ENCODE measurements at places on chromosomes 5 and 9.
A peak's percentile ranks its signal among the peaks of the same experiment; 100 is the strongest.

GRCh38 chr5:135157421-135158313, 123.6 kb upstream of the PITX1 start:
- DNase-seq, result no peak

DNA sequence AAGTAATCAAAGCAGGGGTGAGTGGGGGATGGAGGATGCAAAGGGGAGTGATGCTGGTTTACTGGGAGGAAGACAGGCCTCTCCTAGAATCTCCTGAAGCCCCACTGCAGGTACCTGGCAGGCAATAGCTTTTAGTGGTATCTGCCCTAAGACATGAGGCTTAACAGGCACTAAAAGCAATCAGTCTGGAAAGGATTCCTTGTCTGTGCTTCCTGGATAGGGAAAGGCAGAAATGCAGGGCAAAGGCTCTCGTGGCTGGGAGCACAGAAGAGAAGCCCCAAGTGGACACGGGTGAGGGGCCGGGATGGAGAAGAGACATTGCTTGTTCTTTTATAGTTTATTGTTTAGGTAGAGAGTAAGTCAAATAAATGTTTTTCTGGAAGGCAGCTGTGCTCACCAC, 40.1 kb downstream of the CCNJL start:
- no peak for DNase-seq

DNA sequence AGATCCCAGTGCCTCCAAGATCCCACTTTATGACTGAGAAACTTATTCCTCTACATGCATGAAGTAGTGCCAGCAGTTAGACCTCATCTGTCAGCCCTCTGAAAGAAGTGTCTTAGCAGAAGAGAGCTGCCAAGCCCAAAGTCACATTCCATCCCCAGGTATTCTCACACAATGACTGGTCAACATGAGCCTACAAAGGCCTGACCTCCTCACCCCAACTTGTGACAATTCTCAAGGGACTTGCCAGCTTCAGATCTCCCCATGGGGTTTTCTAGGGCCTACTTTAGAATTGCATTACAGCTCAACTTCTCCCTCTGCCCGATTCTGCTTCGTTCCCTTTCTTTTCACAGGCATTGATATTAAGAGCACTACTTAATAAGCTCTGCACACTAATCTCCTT, 393.8 kb upstream of the SLC30A5 start:
- no peak for DNase-seq

GRCh38 chr5:157713830-157714595, 17.2 kb upstream of the THG1L start:
- DNase-seq, result no peak

- DNase-seq, result no peak
These were observed 100.0 kb downstream of the LPAR1 start for GRCh38 chr9:110938242-110938641.

- DNase-seq, result no peak
These were observed 6.5 kb downstream of the CD74 start for GRCh38 chr5:150406103-150406722.

GRCh38 chr5:11277323-11277722, 516.3 kb upstream of the DAP start:
- DNase-seq, result no peak

DNA sequence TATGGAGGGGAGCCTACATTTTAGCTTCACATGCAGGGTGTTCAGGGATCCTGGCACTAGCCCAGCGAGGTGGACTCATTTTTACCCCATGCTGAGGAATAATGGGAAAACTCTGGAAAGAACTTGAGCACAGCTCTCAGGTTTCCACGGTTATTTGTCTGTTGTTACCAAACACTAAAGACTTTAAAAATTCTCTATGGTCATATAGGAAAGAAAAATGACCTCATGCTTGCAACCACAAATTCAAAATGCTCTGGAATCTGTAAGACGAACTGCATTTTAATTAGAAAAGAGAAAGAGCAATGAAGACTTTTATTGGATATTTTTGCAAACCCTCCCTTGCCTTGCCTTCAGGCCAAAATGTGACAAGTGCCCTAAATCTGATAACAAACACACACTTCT, 606.9 kb downstream of the EBF1 start:
- DNase-seq, result peak; percentile 56

- no peak for DNase-seq
These were observed 47.6 kb downstream of the GGTA1 start for GRCh38 chr9:121452085-121452484.

GRCh38 chr5:88401686-88402085, 133.0 kb upstream of the TMEM161B start:
- no peak for DNase-seq

DNA sequence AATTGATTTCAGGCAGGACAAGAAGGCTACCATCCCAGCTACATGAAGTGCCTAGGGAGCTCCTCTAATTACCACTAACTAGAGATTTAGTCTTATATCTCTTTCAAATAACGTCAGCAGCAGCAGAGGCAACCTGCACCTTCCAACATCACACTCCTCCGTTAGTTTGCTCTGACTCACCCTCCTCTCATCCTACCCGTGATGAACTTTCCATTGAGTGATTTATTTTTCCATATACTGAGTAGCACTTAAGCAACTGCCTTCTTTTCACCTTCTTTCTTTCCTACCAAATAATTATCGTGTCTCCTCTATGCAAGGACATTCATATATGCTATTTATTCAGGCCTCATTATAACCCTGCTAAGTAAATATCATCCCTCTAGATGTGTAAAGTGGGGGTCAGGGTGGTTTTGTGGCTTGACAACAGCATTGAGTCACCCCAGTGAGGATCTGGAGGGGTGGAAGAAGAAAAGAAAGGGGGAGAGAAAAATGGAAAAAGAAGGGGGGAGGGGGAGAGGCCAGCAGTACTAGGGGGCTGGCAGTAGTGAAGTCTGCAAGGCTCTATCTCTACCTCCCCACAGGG, 64.6 kb upstream of the CAST start:
- no peak for DNase-seq

- no peak for DNase-seq
These were observed 329.5 kb downstream of the KIAA0825 start for GRCh38 chr5:94288937-94289336.

- DNase-seq, result no peak
These were observed 70.0 kb upstream of the KLF9 start for GRCh38 chr9:70484232-70485130.

DNA sequence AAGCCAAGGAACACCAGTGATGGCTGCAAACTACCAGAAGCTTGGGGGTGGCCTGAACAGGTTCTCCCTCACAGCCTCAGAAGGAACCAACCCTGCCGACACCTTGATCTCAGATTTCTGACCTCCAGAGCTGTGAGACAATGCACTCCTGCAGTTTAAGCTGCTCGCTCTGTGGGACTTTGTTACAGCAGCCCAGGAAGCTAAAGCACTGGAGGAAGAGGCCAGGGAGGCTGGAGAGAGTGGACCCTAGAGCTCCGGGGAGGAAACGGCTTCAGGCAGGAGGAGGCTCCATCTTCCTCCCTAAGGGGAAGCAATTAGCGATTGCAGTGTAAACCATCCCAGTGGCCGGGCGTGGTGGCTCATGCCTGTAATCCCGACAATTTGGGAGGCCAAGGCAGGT, 25.1 kb downstream of the BARX1 start:
- DNase-seq, result no peak

DNA sequence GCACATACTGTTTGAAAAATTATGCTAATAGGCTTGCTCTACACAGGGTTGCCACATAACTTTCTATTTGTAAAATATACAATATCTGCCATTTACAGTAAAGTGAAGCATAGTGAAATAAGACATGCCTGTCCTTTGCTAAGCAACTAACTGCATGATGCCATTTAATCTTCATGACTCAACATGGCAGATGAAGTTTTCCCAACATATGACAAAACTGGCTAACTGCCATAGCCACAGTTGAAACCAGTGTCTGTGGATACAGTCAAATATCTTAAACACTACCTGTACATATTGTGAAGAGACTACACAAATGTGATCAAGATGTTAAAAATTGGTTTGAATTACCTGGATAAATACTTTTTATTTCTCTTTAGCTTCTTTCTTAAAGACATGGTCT, 3.1 kb upstream of the DMAC1 start:
- no peak for DNase-seq

DNA sequence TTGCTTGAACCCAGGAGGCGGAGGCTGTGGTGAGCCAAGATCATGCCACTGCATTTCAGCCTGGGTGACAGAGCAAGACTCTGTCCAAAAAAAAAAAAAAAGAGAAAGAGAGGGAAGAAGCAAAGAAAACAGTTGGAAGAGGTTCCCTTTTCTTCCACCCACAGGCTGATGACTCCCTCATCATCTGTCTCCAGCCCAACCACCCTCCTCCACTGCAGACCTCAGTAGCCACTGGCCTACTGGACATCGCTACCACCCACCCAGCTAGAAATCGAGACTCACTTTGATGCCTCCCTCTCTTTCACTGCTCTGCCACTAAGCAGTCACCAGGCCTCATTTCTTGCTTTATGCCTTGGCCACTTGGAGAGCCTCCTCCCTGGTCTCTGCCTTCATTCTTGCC, 71.2 kb downstream of the NIPSNAP3B start:
- DNase-seq, result no peak

- DNase-seq, result no peak
These were observed 142.8 kb upstream of the PDE4D start for GRCh38 chr5:60036192-60036938.

GRCh38 chr9:129184219-129184524, 6.1 kb upstream of the IER5L start:
- no peak for DNase-seq

- peak; percentile 62 for DNase-seq
These were observed 173.4 kb upstream of the NR3C1 start for GRCh38 chr5:143576711-143577484.

DNA sequence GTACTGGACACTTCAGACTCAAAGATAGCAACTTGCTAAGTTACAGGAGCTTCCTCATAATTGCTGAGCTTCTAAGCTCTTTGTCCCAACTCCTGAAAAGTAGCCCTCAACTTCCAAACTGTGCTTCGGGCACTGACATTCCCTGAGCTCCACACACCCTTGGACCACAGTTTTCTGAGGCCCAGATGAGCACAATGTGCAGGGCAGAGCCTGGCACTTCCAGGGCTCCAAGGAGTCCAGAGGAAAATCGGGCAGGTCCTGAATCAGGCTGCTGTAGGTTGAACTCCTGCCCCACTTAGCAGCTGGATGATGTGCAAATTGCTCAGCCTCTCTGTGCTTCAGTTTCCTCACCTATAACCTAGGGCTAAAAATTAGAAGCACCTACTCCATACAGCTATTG, 54.6 kb upstream of the KCNIP1 start:
- DNase-seq, result no peak

GRCh38 chr5:67437905-67438845, 241.6 kb upstream of the CD180 start:
- DNase-seq, result no peak

DNA sequence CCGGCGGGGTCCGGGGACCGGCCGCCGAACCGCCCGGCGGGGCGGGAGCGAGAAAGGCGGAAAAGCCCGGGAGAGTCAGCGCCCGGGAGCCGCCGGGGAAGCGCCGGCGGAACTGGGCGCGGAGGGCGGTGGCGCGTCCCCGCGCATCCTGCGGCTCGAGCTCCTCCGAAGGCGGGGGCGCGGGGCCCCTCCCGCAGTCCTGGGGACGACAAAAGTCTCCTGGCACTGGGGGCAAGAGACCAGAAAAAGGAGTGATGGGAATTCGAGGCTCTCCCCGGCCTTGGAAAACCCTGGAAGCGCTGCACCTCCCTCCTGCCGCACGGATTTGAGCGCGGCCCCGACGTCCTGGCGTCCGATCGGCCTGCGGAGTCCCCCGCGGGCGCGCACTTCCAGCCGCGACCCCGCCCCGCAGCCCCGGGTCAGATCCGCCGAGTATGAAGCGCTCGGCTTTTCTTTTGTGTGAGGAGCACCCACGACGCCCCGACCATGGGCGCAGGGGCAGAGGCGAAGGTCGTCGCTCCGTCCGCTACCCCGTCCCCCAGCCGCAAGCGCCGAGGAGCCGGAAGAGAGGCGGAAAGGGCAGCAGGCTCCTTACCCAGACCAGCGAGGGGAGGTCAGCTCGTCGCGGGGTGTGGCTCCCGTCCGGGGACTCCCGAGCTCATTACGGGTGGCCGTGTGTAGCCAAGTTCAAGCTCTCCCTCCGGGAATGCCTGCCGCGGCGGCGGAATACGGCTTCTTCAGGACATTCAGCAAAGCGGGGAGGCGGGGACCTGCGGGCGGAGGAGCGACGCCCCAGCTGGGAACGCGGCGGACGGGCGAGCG, at the start of gene EPB41L4A:
EPB41L4A (minus strand) TSS at position 114 of the 822 bp plus-strand sequence. CDS start 238 bp downstream, outside the sequence.
- no peak for DNase-seq

GRCh38 chr9:96892131-96892530, 36.5 kb upstream of the NUTM2G start:
- no peak for DNase-seq

DNA sequence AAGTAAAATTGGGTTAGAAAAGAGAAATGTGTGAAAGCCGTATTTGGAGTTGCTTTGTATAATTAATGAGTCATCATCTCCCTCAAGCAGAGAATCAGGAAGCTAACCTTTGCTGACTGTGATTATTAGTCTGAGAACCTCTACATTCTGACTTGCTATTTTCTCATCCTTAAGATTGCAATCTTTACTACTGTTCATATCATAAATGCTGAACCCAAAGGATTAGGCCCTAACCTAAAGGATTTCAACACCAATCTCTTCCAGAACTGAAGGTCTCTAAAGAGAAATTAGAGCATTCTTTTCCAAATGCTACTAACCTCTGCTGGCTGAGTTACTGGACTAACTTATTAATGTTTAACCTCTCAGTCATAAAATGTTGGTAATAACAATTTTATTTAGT, 538.1 kb upstream of the MEF2C start:
- no peak for DNase-seq

GRCh38 chr9:32292611-32293010, 91.8 kb upstream of the ACO1 start:
- DNase-seq, result no peak

DNA sequence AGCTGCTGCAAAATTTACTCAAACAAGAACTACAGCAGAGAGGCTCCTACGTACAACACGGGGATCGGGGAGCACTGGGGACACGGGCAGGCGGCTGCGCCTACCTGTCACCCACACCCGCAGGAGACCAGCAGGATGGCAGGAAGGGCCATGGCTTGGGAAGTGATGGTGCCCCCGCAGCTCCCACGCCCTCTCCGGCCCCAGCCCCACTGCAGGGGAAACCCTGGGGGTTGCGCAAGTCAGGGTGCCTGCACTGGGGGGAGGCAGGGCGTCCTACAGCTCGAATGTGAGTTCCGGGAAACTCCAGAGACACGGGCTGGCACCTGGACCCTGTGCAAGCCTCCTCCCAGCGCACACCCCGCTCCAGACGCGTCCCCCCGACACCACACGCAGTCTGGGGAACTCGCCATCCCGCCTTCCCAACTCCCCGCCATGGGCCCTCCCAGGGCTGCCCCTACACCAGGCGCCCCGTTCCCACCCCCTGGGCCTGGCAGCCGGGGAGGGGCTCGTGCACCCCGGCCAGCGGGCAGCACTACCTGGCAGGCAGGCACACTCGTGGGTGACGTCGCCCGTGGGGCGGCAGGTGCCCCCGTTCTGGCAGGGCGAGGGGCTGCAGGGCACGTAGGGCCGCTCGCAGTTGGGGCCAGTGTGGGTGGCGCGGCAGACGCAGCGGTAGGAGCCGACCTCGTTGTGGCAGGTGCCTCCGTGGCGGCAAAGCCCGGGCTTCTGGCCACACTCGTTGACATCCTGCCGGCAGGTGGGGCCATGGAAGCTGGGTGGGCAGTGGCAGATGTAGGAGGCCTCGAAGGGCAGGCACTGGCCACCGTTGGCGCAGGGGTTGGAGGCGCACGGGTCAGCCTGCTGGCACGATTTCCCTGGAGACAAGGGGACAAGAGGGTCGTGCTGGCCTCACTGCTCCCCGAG, 23.3 kb downstream of the NOTCH1 start:
- no peak for DNase-seq

- no peak for DNase-seq
These were observed 490.9 kb downstream of the SEMA5A start for GRCh38 chr5:9054821-9055589.

GRCh38 chr5:161410640-161411039, 135.9 kb downstream of the GABRB2 start:
- no peak for DNase-seq
